ENCODE measurements at places on chromosomes 1 and 21.

DNA sequence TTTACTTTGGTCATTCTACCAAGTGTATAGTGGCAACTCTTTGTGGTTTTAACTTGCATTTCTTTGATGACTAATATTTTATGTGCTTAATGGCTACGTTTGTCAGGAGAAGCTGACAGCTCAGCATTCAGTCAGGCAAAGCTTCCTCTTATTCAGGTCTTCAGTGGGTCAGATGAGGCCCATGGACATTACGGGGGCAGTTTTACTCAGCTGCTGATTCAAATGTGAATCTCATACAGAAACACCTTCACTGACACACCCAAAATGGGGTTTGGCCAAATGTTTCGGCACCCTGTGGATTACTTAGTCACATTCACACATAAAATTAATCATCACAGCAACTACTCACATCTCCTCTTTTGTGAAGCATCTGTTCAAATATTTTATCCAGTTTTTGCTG is 104.9 kb upstream of the PLD5 start:
- peak; percentile 91 for DNase-seq

DNA sequence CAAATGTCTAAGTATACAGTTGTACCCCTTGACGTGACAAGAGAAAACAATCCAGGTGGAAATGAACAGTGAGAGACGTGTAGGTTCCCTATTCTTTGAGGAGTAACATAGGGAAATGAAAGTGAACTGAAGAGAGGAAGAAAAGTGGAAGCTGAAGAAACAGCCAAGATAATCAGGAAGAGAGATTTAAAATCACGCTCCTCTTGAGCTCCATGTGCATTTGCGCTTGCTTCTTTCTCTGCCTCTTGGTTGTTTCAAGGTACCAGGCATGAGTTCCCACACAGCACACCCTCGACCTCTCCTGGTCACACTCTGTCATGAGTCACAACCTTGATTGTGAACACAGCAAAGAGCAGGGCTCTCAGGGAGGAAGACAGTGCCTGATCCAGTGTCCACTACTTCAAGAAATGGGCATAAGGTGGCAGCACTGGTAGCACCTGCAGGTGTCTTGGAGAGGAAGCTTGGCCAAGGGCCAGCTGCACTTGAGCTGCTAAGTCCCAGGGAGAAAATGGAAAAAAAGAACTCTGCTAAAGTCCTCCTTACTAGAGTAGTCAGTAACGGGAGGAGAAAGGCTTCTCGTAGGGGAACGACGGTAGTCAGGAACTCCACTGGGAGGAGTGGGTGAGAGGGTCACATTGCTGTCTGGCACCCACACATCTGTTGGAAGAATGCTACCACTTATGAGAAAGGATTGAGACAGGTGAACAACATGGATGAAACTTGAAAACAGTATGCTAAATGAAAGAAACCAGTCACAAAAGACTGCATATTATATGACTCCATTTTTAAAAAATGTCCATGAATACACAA is 18.3 kb upstream of the ARID1A start:
- peak; percentile 76 for DNase-seq

- DNase-seq: no peak
These were observed 384.3 kb downstream of the NTNG1 start for GRCh38 chr1:107525145-107525544.

- no peak for DNase-seq
These were observed 235.1 kb downstream of the GRIK1 start for GRCh38 chr21:29704719-29705118.

- DNase-seq: peak; percentile 81
These were observed 31.2 kb downstream of the CHD1L start for GRCh38 chr1:147273409-147274336.

DNA sequence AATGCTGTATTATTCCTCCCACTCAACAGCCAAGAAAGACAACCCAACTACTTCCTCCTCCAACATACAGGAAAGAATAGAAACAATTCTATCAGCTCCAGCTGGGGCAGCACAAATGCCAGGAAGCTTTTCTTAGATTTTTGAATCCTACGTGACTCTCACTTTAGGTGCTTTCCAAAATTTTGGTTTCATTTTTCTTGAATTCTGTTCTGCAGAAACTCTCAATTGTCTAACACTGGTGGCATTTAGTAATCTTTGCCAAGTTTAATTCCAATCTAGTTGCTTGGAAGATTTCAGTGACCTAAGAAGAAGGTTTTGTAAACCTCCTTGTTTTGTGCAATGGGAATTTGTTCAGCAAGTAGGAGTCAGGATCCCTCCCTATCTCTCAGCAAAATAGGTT is 37.1 kb upstream of the DOCK7 start:
- no peak for DNase-seq

- no peak for DNase-seq
These were observed 512.3 kb upstream of the PLXNA2 start for GRCh38 chr1:208756339-208756981.

- DNase-seq: no peak
These were observed 194.5 kb downstream of the HS2ST1 start for GRCh38 chr1:87108814-87109411.

DNA sequence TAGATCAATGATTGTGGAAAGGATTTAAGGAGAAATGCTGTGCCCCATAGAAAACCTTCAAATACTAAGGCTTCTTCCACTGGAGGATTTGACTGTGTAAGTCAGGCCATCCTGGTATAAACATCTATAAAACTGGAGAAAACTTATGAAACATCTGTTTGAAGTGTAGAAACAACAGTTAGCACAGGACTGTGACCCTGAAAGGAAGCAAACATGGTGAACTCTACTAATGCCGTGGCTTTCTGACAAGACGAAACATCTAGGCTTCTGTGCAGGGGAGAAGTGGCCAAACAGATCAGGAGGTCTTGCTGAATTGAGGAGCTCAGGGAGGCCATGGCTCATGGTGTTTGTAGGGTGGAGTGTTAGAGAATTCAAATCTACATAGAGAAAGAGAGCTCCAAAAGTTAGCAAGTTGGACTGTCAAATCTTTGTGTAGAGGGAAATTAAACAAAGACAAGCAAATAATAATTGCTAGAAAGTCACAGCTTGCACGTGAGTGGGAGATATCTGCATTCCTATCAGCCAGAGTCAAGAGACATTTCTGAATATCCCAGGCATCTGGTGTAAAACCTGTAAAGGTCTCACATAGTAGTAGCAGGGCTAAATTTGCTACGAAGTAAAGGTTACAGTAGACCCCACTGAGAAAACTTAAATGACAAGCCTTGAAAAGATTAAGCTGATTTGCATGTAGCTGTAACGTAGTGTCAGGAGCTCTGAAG is 566.8 kb upstream of the B3GALT2 start:
- DNase-seq: no peak

- no peak for DNase-seq
These were observed 81.6 kb upstream of the CD55 start for GRCh38 chr1:207239874-207240273.

DNA sequence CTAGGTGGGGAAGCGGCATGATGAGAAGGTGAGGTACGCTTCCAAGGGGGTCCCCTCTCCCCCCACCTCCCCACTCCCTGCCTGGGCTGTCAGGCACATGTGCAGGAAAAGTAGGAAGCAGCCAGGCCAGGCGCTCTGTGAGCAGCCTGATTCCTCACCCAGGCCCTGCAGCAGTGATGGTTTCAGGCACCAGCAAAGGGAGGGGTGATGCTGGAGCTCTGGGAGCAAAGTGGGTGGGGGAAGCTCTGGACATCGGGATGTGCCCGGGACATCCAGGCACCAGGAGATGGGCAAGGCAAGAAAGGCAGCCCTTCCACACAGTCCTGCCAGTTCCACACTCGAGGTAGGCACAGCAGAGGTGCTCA is 106.1 kb downstream of the CRYAA start:
- no peak for DNase-seq

DNA sequence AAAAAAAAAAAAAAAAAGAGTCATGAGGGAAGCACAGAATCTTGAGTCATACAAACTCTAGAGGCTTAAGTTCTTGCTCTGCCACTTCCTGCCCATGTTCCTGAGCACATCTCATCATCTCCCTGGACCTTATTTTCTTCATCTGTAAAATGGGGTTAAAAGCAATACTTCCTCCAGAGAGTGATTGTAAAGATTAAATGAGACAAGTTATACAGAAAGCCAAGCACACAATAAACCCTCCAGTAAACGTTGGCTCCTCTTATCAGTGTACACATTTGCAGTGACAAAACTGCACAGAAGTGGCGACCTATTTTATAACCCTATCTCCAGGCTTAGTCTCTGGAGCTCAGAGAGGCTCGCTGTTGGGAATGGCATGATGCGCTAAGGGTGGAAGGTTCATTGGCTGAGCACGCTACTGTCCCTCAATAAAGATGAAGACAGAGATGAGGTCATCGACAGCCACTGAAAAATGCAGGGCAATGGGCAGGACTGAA is 82.1 kb downstream of the RRAGC start:
- DNase-seq: no peak

DNA sequence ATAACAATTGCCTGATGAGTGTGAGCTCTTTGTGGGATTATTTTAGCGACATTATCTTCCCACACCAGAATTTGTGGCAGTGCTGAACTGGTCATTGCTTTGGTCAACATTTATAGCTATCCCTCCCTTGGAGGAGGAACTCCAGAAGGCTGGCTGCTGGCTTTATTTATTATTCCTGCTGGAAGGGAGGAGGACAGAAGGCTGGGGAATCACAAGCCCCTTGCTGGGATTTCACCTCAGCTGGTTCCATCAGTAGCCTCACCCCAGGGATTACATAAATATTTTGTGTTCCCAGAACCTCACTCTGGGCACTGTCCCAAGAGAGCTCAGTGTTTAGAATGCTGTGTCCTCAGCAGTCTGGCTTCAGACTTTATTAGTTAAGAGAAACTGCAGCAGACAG is 102.8 kb upstream of the C1orf21 start:
- no peak for DNase-seq

- DNase-seq: no peak
These were observed 85.4 kb upstream of the CD53 start for GRCh38 chr1:110787328-110788071.

DNA sequence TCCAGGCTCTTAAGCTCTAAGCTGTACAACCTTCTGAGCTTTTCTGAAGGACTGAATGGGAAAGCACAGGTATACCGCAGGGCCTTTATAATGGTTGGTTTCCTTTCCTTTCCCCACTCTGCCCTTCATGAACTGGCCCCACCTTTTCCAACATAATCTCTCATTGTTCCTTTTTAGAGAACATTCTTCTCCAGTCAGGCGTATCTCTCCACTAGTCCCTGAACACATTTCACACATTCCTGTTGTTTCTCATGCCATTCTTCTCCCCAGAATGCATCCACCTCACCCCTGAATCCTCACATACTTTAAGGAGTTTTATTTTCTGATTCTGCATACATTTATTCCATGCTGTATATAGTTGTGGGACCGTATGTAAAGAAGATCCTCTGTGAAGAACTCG is 41.3 kb downstream of the PGM1 start:
- DNase-seq: no peak

- DNase-seq: no peak
These were observed 273.5 kb downstream of the LIPI start for GRCh38 chr21:13937236-13937635.

DNA sequence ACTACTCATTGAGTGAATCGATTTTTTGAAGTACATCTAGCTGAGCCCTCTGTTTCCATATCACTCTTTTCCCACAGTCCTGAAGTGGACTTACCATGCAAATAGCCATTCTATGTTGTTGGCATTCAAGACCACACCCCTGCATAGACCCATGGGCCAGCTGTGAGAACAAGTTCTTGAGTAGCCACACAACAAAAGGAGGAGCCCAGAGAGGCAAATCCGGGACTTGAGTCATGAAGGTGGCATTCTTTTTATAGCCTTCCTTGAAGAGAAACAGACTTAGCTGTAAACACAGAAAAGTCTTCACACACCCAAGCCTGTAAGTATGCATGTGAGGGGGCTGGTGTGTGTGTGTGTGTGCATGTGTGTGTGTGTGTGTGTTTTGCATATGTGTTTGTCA is 13.8 kb upstream of the SPRR5 start:
- no peak for DNase-seq

- DNase-seq: no peak
These were observed 2005.7 kb downstream of the NCAM2 start for GRCh38 chr21:23003951-23004350.

DNA sequence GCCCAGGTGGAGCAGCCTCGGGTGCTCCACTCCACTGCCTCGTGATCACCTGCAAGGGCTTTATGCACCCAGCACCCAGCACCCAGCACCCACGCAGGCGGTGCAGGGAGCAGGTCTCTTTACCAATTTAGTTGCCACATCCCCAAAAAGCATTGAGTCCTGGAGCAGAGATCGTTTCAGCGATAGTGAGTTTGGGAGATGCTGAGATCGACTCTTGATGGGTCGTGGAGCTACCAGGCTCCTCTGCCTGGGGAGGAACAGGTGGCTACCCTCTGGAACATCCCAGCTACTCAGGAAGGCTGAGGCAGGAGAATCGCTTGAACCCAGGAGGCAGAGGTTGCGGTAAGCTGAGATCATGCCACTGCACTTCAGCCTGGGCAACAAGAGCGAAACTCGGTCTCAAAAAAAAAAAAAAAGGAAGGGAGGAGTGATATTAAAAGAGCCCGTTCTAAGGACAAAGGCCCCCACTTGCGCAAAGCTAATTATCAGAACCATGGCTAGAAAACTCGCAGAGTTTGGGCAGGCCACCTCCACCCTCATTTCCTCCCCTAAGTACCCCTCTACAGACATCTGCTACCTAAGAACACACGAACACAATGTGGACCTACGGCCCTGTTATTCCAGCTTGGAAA is 106.5 kb upstream of the SLC45A1 start:
- no peak for DNase-seq

DNA sequence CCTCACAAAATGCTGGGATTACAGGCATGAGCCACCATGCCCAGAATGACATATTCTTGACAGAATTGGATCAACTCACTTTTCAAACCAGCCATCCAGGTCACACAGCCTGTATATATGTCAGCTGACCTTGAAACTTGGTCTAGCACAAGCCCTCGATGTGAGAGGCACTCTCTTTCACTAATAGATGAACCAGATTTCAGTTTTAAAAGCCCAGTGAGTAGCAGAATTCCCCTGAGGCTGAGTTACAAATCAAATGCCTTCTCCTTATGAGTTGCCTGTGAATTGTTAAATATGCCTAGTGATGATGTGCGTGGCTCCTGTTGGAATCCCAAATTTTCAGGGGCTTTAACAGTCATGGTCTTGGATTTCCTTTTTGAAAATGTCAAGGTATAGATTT is 88.7 kb downstream of the CD247 start:
- no peak for DNase-seq

All from NCI-H446 (cell line).